ENCODE measurements at places on chromosomes 11 and 22.

GRCh38 chr22:47620391-47620790 is 857.9 kb downstream of the TBC1D22A start:
- DNase-seq = no peak

DNA sequence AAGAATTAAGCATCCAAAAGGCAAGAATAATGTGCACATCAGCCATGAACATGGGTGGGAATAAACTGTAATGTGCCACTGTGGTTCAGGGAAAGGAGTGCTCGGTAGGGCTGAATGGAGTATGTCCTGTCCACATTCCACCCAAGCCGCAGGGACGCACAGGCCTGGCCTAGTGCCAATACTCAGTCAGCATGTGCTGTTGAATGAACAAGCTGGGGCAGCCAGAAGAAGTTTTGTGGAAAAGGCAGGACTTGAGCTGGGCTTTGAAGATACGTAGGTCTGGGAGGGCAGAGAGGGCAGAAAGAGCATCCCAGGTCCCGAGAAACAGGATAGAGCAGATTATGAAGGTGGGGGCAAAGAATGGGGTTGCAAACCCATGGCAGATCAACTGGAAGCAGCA is 60.0 kb upstream of the PLET1 start:
- peak; percentile 46 for DNase-seq

GRCh38 chr11:128302425-128303186 is 284.8 kb downstream of the ETS1 start:
- no peak for DNase-seq

GRCh38 chr22:19062943-19063308 is 59.3 kb downstream of the DGCR2 start:
- no peak for DNase-seq

DNA sequence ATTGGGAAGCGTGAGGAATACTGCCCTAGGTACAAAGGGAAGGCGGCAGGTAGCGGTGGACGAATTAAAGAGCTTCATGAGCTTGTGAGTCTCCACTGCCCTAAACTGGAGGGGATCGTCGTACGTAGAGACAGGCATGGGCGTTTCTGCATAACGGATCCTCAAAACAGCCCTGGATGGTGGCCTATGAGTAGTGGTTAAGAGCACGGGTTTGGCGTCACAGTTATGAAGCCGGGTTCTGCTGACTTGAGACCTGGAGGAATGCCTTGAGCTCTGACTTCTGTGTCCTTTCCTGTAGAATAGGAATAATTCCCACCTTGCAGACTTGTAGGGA is 335 bp downstream of the TMEM138 start:
- peak; percentile 59 for DNase-seq

- DNase-seq = no peak
Measured at GRCh38 chr11:16148301-16148931, 207.9 kb downstream of the SOX6 start.

DNA sequence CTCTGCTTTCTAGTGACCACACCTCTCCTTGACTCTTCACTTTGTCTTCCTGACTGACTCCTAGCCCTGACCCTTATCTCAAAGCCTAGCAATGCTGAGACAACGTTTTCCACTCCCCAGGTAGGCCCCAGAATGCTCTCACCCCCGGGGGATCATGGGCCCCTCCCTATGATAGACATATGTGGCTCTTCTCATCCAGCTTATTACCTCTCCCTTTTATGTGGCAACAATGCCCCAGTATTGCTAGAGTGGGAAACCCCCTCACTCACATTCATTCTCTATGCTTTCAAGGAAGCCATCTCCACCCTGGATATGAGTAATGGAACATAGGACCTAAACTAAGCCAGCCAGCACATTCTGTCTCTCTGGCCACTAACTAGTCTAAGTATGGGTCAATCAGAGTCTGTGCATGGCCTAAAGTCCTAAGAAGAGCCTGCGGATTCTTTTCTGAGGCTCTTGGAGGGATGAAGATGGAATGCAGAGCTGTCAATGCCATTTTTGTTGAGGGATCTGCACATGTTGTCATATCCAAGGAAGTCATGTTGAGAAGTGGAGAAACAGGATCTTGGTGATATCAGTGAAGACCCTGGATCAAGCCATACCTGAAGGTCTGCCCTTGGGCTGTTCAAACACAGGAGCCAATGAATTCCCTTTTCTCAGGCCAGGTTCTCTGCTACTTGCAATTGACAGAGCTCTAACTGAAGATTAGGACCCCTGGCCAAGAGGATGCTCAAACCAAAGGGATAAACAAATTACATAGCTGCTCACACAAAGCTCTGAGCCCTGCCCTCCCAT is 79.8 kb upstream of the GRK3 start:
- DNase-seq = no peak

DNA sequence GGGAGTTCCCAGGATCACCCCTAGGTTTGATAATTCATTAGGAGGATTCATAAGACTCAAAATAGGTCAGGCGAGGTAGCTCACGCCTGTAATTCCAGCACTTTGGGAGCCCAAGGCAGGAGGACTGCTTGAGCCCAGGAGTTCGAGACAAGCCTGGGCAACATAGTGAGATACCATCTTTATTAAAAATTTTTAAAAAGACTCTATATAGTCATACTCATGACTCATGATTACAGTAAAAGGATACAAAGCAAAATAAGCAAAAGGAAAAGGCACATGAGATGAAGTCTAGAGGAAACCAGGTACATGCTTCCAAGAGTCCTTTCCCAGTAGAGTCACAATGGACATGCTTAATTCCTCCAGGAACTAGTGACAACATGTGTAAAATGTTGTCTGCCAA is 13.9 kb upstream of the PTS start:
- no peak for DNase-seq

- no peak for DNase-seq
Measured at GRCh38 chr22:27719036-27719347, 82.6 kb downstream of the MN1 start.

DNA sequence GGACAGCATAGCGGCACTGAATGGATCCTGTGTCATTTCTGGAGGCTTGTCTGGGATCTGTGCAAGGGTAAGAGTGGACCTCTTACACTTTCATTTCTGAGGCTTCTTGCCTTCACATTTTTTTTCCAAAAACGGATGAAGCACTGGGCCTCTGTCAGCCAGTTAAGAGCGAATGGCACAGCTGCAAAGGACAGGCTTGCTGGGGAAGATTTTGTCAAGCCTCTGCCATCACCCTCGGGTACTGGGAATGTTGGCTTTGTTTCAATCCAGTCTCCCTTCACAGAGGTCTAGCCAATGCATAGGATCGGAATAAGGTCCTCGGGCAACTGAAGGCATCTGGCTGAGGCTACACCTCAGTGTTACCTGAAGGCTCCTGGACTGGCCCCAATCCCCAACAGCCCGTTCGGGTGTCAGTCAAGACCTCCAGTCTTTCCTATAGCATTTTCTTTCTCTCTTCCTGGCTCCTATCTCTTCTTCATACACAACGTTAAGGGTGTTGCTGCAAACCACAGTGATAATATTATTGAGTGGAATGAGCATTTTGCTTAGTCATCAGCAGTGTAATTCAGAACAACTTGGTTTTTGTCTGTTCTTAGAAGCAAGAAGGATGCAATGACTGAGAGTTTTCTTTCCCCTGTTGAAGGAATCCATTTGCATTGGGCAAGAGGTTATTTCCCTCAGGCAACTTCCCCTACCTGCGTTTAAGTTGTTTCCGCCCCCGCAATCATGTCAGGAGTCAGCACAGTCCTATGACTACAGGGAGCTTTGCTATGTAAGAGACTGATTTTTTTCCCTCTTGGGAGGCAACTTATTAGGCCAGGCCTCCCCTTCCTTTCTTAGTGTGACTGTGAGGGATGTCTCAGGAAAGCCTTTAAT is 22.8 kb downstream of the NPAT start:
- DNase-seq = no peak

DNA sequence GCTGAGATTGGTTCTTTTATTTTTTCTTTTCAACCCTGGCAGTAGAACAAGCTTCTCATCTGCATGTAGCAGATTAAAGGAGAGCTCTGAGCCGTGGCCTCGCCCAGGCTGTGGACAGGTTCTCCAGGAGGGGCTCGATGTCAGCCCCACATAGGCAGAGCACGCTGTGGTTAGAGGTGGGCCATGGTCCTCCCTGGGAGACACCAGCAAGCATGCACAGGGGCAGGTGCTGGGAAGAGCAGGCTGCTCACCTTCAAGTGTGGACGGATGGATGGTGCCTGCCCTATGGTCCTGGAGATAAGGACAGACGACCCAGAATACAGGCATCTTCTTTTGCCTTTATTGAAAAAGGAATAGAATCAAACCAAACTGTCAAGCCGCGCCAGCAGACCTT is 634.8 kb downstream of the BRD1 start:
- DNase-seq = no peak

GRCh38 chr22:39315389-39315788 is 4.0 kb downstream of the RPL3 start:
- DNase-seq = no peak

GRCh38 chr22:36104988-36105387 is 55.6 kb downstream of the APOL3 start:
- no peak for DNase-seq

GRCh38 chr11:14141676-14142075 is 179.2 kb downstream of the SPON1 start:
- no peak for DNase-seq

Measured in hepatic stellate cell (primary cell).